ENCODE measurements at places on chromosomes 2 and 18.

GRCh38 chr18:79918615-79919011, 32.8 kb downstream of the SLC66A2 start:
- DNase-seq = no peak

GRCh38 chr18:72444798-72445155, 99.4 kb downstream of the CBLN2 start:
- no peak for DNase-seq

- no peak for DNase-seq
Observed at GRCh38 chr18:65735155-65735554, 15.7 kb upstream of the CDH7 start.

- no peak for DNase-seq
Observed at GRCh38 chr18:34848695-34849094, 138.6 kb downstream of the DTNA start.

DNA sequence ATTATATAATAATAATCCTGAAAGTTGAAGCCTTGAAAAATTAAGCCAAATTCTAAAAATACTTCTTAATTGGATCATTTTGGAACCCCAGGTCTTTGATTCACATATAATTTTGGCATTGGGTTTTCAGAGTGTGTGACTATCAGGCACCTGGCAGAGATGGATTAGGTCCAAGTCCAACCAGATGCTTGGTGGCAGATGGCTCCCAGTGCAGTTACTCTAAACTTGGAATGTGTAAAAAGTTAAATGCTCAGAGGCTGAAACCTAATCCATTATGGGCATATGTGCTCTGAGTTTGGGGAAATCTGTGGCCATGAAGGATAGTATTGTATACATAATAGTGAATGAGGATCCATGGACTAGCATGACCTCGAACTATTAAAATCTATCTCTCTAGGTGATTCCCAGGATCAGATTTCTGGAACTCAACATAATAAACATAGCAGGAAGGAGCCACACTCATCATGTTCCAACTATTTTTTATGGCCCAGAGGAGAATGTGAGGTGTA, 333.0 kb downstream of the RPRM start:
- no peak for DNase-seq

- peak; percentile 57 for DNase-seq
Observed at GRCh38 chr2:104658904-104659591, 194.9 kb upstream of the POU3F3 start.

DNA sequence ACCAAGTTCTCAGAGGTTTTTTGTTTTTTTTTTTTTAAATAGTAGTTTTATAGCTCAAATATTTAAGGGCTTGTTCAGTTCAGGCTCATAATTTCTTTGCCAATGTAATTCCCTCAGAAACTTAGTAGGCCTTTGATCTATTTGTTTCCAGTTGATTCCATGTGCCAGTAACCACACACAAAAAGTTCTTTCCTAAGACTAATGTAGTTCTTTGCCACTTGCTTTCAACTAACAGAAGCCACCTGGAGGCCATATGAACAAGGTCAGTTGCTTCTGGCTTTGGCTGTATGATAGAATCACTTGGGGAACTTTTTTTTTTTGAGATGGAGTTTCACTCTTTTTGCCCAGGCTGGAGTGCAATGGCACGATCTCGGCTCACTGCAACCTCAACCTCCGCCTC, 100.7 kb downstream of the DTNB start:
- DNase-seq = no peak

DNA sequence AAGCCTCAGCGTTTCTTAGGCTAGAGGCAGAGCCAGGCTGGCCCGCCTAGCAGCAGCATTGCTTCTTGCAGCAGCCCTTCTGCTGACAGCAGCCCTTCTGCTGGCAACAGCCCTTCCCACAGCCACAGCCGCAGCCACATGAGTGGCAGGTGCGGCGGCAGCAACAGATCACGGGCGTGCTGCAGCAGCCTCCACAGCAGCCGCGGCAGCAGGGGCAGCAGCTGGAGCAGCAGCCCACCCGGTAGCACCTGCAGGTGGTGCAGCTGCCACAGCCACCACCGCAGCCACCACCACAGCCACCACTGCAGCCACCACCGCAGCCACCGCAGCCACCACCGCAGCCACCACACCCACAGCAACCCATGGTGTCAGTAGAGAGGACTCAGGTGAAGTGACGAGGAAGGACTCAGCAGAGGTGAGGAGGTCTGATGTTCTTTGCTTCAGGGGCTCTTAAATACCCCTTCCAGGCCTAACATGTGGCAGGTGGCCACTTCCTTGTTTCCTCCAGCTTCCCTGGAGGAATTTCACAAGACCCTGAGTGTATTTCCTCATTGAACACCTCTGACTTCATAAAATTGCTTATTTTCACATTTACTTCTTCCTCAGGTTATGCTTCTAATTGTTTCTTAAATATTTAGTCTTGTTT, at the start of gene SCYGR6:
SCYGR6 (minus strand) TSS at position 364 of the 646 bp plus-strand sequence; CDS start at position 364, 0 bp downstream.
- DNase-seq = no peak

GRCh38 chr2:163713534-163714311, 22.1 kb downstream of the FIGN start:
- no peak for DNase-seq

All from neuronal stem cell (in vitro differentiated cells).